ENCODE measurements at places on chromosomes 11 and 22.

DNA sequence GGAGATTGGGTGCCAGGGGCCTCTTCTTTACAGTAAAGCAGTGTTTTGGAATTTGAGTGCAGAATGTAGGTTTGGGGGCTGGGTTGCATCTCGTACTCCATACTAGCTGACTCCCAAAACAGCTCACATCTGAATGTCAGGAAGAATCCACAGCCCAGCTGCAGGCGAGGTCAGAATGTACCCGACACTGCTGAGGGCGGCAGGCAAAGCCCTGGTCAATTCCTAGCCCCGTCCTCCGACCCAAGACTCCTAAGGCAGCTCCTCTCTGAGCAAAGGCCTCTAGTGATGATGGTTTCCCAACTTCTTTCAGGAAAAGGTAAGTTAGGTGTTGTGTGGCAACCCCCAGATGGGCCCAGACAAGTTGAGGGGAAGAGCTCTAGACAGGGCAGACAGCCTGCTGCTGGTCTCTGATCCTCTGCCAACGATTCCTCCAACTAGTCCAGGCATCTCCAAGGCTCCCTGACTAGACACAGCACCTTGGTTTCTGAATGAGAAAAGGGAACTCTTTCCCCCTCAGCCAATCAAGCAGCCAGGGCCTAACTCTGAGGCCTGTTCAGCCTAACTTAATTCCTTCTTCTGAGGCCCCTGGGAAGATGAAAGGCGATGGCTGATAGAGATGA, 8.6 kb downstream of the LARGE2 start:
- no peak for DNase-seq

DNA sequence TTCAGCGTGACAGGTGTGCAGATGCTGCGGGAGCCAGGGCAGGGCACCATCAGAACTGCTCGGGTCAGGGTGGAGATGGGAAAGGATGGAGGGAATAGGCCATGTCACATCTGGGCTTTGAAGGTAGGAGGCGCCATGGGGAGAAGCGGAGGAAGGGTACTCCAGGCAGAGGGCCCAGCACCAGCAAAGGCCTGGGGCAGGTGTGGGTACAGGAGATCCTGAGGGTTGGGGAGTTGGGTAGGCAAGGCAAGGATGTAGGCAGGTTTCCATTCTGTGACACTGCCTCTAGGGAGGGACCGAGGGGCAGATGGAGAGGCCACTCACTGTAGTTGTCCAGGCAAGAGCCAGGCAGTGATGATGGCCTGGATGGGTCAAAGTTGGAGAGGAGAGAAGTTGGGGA, 8.5 kb downstream of the EMID1 start:
- no peak for DNase-seq

- no peak for DNase-seq
These were observed 84.2 kb upstream of the GALNT18 start for GRCh38 chr11:11706028-11706427.

- DNase-seq: no peak
These were observed 10.8 kb downstream of the DRD2 start for GRCh38 chr11:113464416-113464815.

DNA sequence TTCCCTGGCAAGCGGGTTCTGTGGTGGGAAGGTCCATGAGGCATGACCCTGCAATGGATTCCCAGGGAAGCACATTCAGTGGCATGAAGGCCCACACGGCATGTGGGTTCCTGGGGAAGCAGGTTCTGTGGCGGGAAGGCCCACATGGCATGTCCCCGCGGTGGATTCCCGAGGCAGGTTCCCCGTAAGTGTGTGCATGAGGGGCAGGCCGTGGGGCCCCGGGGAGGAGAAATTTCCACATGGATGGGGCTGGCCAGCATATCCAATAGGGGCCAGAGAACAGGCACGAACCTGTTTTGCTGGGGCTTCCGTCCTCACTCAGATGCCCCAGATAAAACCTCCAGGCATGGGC, 83.7 kb downstream of the PHF21B start:
- no peak for DNase-seq

DNA sequence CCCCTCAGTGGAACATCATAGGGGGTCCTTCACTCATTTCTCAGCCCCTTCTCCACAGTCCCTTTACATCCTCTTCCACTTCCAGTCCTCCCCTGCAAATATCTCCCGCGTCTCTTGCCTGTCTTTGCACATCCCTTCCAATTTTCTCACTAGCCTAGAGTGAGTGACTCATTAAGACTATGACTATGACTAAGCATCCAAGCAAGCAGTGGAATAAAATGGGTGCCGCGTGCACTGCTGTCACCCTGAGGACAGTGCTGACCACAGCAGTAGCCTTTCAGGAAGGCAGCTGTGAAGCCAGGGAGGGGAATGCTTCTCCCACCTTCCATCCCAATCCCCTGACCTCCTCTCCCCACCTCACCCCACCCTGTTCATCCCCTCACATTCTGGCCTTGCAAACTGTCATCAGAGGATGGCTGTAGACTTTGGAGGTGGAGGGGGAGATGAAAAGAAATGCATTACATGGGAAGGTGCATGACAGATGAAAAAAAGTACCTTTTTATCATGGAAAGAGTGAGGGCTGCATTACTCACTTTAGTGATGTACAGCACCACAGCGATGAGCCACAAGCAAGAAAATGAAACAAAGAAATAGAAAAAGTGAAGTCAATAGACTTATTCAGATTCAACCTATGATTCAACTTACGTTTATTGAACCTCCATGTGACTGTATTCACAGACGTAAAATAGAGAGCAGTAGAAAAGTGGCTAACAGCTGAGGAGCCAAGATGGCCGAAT, 948.2 kb downstream of the NTM start:
- DNase-seq: no peak

- DNase-seq: no peak
These were observed 8.1 kb downstream of the INPP5J start for GRCh38 chr22:31130873-31131272.

GRCh38 chr11:68297812-68298658, 14.4 kb upstream of the LRP5 start:
- no peak for DNase-seq

DNA sequence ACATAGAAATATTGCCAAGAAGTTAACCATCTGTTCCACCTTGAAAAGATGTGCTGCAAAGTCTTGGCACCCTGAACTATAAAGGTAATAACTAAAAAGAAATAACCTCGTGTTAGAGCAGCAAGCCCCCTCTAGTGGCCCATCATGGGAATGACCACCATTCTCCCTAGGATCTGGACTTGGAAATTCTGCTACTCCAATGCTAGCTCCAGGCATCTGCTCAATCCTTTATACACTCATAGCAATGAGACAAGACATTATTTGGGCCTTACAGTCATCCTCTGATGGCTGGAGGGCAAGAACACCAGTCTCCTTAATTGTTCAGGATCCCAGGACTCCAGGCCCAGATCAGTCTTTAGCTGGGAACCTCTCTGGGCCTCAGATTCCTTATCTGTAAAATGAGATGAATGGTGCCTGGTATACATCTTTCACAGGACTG, 76.0 kb downstream of the CWC15 start:
- peak; percentile 24 for DNase-seq

- DNase-seq: peak; percentile 42
These were observed 385 bp upstream of the SCO2 start for GRCh38 chr22:50525858-50526107.

DNA sequence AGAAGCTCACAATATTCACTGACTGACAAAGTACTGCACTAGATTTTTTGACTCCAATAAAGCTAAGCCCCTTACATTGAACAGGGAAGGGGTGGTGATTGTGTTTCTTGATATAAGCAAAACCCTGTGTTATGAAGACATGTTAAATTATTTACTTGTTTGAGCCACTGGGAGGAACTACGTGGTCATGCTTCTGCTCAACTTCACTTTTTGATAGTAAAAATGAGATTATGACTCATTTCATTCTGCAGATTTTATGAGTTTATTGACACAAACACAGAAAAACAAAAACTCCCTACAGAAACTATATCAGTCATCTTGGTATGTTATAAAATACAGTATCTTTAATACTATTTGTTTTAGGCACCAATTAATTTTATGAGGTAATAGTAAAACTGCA, 124.7 kb downstream of the CADM1 start:
- DNase-seq: no peak

DNA sequence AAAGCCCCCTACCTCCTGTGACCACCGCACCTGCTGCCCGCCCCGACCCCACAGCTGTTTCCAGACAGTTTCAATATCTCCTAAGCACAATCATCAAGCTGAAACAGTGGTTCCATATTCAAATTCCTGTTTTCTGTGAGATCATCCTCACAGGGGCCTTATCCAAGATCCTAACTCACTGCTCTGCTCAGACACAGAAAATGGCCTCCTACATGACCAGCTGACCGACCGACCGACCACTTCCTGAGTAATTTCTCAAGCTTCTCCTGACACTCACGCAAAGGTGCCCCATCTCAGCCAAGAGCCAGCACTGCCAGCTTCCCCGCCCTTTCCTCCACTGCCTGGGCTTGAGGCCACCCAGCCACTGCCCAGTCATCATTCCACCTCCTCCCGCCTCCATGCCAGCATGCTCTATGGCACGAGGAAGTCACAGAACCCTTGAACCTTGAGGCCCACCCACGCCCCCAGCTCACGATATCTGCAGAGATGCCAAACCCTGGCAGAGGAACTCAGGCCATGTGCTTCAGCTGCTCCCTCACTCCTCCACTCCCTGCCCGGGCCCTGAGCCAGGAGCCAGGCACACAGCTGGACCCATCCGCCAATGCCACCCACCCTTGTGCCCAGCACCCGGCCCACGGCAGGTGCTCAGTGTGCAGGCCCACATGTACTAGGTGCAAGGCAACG, 14.0 kb downstream of the KIAA0930 start:
- no peak for DNase-seq

GRCh38 chr11:125025968-125026367, 37.1 kb upstream of the SLC37A2 start:
- DNase-seq: no peak

DNA sequence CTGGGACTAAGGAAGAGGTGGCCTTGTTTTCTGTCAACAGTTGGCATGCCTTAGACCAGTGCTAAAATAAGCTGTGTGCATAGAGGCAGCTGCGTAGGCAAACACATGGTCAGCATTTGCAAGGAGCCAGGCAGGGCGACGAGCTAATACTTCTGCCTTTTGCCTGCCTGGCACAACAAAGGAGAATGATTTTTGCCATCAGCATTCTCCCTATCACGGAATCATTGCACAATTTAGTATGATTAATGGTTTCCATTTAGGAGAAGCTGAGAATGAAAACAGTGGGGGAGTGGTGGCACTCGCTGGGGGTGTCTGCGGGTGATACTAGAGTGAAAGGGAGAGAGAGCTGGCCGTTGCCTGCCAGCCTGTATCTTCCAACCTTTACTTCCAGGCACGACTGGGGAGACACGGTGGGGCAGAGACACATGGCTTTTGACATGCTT, 336.0 kb downstream of the CADM1 start:
- no peak for DNase-seq

GRCh38 chr22:47597041-47597440, 834.6 kb downstream of the TBC1D22A start:
- no peak for DNase-seq

DNA sequence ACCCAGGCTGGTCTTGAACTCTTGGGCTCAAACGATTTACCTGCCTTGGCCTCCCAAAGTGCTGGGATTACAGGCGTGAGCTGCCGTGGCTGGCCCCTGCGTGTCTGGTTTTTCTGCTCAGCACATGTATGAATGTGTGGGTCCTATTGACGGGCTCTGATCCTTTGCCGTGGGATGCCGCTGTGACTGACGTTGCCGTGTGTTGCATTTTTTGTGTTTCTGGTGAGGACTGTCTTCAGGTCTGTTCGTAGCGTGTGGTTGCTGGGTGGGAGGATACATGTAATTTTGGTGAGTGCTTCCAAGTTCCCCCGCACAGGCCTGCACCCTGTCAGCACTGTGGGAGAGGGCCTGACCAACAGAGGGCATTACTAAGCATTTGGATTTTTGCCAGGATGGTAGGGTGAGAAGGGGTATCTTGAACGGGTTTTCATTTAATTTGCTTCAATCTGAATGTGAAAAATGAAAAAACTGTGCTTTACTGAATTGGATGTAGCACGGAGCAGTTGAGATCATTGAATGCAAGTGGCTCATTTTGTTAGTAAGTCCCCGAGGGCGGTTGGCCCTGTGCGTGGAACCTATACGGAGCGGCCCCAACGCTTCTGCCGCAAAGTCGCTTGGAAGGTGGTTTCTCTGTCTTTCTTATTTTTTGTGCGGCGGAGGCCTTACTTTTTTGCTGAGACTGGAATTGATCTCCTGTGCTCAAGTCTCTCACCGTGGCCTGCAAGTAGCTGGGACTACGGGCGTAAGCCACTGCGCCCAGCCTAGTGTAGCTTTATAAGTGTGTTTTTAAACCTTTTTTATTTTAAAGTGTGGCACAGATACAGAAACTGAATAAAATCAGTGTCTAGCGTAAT, 8.2 kb downstream of the ZBED4 start:
- no peak for DNase-seq

GRCh38 chr11:86247608-86248007, 3.1 kb downstream of the EED start:
- no peak for DNase-seq

DNA sequence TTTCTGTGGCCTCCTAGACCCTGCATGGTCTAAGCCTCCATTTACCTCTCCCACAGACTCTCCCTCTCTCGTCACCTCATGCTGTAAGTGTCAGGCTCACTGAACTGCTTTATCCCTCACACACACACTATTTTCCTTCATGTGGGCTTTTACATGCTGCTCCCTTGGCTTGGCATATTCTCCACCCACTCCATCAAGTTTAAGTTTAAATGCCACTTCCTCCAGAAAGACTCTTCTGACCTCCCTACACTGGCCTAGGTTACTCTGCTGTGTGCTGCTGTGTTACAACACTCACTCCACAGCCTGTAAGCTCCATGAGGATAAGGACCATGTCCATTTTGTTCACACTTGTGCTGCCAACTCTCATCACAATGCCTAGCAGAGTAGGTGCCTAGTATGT, 2.5 kb downstream of the DCHS1 start:
- DNase-seq: no peak

GRCh38 chr11:119798656-119799055, 69.7 kb upstream of the NECTIN1 start:
- DNase-seq: no peak

DNA sequence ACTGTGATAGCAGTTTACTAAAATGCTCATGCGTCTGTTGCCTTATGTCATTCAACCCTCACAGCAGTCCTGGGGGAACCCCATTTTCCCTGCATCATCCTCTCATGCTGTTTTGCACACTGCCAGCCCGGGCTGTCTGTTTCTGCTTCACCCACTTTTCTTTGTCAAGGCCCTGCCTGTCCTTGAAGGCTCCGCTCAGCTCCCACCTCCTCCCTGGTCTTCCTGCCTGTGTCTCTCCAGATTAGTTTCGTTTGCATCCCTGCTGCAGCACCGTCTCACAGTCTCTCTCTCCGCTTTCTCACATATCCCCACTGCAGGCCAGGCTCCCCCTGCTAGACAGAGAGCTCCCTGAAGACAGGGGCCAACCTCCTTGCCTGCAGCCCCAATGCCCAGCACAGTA, 29.9 kb downstream of the SERPINH1 start:
- no peak for DNase-seq

GRCh38 chr11:3685923-3686322, 14.7 kb upstream of the CHRNA10 start:
- DNase-seq: no peak

- no peak for DNase-seq
These were observed 39.1 kb upstream of the GLYAT start for GRCh38 chr11:58770627-58771457.

GRCh38 chr22:47151490-47151889, 389.0 kb downstream of the TBC1D22A start:
- no peak for DNase-seq

Measured in right renal cortex interstitium (tissue), 3 donors.